ENCODE measurements at places on chromosomes 2 and 18.

- DNase-seq: no peak
These were observed 137.7 kb downstream of the LTBP1 start for GRCh38 chr2:33084433-33084832.

- no peak for DNase-seq
These were observed 145.6 kb upstream of the GYPC start for GRCh38 chr2:126510356-126510755.

DNA sequence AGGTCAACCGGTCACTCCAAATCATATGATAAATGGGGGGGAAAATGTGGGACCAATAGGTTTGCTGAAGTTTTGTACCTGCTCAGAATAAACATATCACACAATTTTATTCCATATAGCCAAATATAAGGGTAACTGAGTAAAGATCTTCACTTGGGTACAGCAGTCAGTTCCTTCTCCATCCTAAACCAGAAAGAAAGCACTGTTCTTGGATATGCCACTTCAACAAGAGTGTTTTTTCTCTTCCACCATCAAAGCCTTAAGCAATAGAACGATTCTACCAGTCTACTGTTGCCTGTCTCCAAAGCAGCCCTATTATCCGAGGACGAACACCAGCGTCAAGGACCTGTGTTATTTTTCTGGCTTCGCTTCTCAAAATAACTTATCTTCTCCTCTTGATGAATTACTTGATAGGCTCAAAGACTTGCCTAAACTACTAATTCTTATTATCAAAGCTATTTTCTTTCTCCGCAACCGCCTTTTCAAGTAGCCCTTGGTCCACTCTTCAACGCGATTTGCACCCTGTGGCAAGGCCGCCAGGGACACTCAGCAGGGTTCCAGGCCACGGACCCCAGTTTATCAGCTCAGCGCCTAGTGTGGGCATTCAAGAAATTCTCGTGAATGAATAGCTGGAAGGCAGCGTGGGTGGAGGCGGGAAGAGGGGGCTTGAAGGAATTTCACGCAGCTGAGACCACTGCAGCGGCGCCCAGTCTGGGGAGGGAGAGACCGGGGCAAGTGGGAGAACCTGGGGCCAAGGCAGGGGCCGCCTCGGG lies 646 bp downstream of the ALS2 start:
- no peak for DNase-seq

- no peak for DNase-seq
These were observed 66.0 kb downstream of the BOLA3 start for GRCh38 chr2:74081763-74082110.

DNA sequence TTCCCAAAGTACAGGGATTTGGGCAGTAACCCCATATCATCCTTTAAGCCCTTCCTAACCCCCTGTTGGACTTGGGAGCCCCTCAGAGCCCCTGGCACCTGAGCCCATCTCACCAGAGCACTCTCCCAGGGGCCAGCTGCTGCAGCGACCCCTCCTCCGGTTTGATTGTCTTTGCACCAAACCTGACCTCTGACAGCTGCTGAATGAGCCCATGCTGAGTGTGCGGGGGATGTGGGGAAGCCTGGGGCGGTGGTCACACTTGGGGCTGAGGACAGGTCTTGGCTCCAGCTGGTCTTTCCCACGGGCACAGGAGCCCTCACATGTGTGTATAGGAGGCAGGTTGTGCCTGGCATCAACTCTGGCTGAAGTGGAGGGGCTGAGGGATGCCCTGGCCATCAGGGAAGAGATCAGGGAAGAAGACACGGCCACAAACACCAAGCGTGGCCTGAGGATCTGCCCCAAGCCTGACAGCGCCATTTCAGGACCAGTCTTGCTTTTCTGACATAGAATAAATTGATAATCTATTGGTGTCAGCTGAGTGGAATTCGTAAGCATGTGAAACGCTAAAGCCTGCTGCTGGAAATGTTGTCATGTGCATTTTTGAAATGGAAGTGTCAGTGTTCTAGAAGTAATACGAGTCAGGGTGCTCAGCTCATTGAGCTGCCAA lies 102.4 kb downstream of the ACKR3 start:
- DNase-seq: no peak

GRCh38 chr2:230209422-230210051 lies 10.2 kb downstream of the SP110 start:
- DNase-seq: no peak

GRCh38 chr2:159427048-159427447 lies 140.5 kb upstream of the WDSUB1 start:
- no peak for DNase-seq

GRCh38 chr2:163595028-163595427 lies 140.8 kb downstream of the FIGN start:
- DNase-seq: no peak

GRCh38 chr18:63590373-63590772 lies 3.2 kb downstream of the SERPINB13 start:
- DNase-seq: no peak

DNA sequence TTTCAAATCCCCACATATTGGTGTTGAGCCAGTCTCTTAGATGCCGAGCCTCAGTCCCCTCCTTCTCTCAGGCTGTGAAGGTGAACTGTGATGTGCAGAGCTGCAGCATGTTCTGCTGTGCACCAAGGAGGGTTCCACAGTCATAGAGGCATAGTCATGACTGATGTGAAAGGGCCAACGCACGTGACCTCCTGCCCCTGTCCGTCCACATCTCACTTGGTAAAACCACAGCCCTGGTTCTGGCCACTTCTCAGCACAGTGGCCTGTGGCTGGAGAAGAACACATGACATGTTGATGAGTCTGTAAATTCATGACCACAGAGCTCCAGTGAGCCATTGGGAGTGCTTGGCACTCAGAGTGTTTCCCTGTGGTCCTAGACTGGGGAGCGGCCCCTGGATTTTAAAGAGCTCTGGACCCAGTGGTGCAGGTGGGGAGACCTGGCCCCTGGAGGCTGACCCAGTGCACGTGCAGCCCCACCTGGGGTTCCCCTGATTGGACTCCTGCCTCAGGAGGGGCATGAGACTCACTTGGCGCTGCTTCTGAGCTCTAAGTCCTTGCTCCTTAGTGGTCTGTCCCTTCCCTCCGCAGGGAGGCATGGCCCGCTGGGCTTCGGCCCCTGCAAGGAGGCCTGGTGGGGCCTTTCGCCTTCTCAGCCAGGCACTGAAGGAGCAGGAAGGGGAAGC lies 25.3 kb downstream of the INPP4A start:
- DNase-seq: no peak

- no peak for DNase-seq
These were observed 49.4 kb downstream of the SFXN5 start for GRCh38 chr2:73022024-73022568.

- no peak for DNase-seq
These were observed 169.7 kb downstream of the CDCA7 start for GRCh38 chr2:173524256-173524955.

- no peak for DNase-seq
These were observed 104.7 kb upstream of the MYO3B start for GRCh38 chr2:170073288-170073687.

DNA sequence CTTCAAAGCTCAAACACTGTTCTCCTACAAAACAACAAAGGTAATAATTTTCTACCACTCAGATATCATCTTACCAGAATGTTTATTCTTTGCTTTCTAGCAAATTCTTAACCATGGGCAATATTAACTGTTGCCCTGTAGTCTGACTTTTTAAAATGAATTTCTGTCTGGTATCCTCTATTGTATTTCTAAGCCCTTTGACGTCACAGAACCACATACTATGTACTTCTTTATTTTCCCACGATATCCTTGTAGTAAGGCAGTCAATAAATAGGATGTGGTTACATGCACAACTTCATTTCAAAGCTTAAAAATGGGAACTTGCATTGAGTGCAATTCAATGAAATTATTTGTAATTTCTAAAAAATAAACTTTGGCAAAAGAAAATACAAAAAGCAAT lies 58.7 kb downstream of the THADA start:
- no peak for DNase-seq

GRCh38 chr2:16114070-16114469 lies 173.7 kb downstream of the MYCN start:
- no peak for DNase-seq

GRCh38 chr2:31138037-31138962 lies at the start of gene GALNT14:
TSS of gene GALNT14 (minus strand) at chr2:31138440. CDS start at chr2:31138086, 354 bp downstream.
- no peak for DNase-seq

DNA sequence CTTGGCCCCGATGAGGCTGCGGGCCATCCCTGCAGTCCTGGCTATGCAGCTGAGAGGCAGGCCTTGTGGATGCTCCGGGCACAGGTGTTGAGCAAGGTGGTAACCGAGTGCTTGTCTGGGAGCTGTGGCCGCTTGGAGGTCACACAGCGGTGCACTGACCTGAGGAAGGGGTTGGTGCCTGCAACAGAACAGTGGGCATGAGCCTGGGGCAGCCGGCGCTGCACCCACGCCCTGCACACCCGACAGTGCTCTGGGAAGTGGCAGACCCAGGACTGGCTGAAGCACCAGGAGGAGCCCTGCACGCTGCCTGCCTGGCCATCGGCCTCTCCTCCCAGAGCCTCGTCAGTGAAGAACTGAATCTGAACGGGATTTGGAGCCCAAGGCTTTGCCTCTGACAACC lies 8.2 kb upstream of the POTEE start:
- no peak for DNase-seq

GRCh38 chr18:55425698-55426097 lies 162.3 kb downstream of the TCF4 start:
- DNase-seq: no peak

DNA sequence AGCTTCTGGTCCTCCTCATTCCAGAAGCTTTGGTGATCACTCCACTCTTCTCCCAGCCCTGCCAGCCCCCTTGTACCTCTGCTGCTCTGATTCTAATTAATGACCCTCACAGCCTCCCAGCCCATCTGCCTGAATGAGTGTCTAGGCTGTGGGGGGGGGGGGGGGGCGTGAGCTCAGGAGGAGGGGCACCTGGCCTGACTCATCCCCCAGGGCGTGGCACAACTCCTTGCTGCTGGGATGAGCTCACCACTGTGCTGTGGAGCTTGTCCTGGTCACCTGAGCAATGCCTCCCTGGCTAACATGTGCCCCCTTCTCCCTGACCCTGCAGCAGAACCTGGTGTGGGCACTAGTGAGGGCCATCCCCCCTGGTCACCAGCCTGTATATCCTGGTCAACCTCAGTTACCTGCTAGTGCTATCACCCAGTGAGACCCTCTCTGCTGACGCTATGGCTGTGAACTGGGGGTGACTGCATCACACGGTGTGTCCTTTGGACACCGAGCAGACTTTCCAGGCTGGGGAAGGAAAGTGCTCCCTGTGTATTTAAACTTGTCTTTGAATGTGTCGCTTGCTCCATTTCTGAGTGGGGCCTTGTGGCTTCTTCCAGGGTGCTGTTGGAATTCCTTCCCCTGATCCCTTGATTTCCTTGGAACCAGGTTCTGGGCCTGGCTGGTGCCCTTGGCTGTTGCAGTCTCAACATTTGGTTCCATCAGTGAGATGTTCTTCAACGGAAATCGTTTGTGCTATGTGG lies 41.5 kb upstream of the PUM2 start:
- no peak for DNase-seq

- no peak for DNase-seq
These were observed 102.8 kb downstream of the RNF144A start for GRCh38 chr2:7020059-7020458.

GRCh38 chr2:97844311-97844859 lies 131.0 kb downstream of the ZAP70 start:
- no peak for DNase-seq

DNA sequence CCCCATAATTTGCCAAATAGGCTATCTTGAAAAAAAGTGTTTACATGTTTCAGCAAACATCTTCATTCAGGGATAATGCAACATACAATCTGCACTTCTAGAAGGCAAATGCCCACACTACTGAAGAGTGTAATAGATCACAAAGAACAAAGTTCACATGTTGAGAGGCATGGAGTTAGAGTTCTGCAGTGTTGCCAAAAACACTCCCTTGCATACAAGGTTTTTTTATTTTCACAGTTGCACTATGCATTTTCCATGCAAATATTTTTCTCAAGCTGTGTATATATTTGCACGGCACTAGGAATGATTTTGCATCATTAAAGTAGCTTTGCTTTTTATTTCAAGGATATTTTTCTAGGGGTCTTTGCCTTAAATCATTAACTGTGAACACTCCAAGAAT lies 409.9 kb downstream of the THSD7B start:
- no peak for DNase-seq

DNA sequence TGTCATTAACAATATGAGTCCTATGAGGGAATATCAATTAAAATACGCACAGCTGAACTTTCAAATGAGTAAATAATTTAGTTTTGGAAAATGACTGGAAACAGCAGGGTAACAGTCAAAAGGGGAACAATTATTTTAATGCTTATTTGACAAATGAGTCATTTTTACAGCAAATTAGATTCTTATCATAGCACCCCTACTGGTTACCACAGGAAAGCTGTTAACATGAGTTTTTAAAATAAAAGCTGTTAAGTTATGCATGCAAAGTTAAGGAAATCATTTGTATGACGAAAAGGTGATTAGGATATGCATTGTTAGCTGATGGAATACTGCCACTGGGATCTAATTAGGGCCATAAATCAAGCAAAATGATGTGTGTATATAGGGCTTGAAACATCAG lies 435.1 kb upstream of the MEIS1 start:
- DNase-seq: no peak

- no peak for DNase-seq
These were observed 948.3 kb upstream of the GYPC start for GRCh38 chr2:125707611-125708010.

DNA sequence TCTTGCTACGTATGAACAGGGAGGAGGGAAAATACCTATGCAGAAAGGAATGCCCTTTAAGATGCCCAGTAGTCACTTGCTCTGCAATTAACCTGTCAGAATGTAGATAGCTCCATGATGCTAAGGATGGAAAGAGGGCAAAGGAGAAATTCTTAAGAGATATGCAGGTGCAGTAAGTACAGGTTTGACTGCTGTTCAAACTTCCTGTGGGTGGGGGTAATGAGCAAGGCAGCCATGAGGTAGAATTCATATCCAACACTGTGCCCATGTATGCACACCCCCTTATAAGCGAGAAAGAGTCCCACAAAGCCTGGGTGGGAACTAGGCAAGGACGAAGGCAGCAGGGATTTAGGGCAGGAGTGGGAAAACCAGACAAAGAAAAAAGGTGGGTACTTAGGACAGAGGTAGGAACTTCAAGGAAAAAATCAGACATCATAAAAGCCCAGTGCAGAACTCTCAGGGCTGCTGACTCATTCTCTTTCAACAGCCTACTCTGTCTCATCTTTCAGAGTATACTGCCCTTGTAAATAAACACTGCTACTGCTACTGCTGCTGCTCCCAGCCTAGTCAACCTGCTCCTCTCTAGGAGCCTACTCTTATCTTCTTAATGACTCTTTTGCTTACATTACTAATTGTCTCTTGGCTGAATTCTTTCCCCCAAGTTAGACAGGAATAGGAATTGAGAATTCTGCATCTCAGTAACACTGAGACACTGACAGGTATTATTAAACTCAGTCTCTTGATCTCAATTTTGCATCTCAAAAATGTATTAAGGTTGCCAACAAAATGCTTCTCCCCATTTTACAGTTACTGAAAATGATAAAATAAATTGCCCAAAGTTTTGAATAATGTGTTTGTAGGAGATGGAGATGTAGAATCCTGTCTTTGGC lies 189.0 kb downstream of the PTH2R start:
- DNase-seq: peak; percentile 57

- DNase-seq: no peak
These were observed 142.7 kb downstream of the DYSF start for GRCh38 chr2:71596011-71596410.

All from SHP77 treated with DMSO at 0.1 percent for 48 hours (cell line).